ENCODE measurements at places on chromosomes 4 and X. TPM values are rescaled to one million over a fixed set of nuclear protein-coding genes. Genes with fewer than 3 reads are reported as not detected.

GRCh38 chr4:142043509-142043908 is 407.1 kb downstream of the IL15 start:
- no peak for DNase-seq

TCEAL3 gene
- total RNA-seq, result 34.2 TPM

CSAG3 gene
- not detected for total RNA-seq

- no peak for DNase-seq
Observed at GRCh38 chr4:14994242-14994641, 8.0 kb upstream of the CPEB2 start.

DNA sequence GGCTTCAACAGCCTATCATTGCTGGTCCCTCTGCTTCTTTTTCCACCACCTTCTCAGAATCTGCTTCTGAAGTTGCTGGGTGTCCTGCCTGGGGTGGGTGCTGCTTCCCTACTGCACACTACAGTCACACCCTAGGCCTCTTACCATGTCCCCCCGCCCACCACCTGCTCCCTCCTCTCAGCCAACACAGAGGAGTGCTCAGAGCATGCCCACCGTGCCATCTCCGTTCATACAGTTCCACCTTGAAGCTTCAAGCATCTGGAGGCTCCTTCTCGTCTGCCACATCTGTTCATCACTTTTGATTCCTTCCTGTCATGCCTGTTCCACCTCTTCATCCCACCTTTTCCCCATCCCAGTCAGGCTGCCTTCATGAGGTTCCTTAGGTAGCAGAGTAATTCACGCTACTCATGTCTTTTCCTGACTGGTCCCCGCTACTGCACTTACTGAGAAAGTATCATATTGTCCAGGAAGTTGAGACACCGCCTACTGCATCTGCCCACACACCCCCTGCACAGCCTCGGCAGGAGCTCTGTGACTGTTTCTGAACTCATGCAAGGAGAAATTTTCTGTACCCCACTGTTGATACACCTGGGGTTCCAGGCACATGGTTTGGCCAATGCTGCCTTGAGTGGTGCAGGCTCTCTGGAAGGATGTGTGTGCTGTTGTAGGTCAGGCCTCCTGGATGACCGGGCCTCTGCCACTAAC is 39.5 kb downstream of the HADH start:
- DNase-seq, result no peak

- DNase-seq, result no peak
Observed at GRCh38 chrX:7205037-7205577, 57.2 kb upstream of the PUDP start.

MTM1 gene
- 15.6 TPM for total RNA-seq

DNA sequence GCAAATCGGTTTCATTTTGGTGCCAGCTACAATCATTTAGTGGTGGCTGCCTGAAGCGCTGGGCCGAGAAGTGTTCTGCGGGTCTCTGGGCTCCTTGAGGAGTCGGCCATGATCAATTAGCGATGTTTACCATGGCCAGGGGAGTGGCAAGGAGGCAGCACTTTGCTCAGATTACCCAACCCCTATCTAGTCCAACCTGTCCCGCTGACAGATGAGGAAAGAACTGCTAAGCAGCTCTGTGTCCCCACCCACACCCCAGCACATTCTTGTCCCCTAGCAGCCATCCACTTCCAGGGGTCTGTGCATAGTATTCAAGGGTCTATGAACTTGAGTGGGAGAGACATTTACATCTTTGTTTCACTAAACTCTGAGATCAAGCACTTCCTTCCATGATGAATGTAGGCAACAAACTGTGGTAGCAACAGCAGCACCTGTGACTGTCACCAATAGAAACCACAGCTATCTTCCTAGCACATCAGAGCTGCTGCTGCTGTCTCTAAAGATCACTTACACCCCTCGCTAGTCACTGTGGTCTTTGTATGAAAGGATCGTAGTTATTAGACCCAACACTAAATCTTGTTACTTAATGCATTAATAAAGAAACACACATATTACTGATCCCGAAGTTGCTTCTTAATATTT is 331.6 kb downstream of the BCOR start:
- no peak for DNase-seq

DNA sequence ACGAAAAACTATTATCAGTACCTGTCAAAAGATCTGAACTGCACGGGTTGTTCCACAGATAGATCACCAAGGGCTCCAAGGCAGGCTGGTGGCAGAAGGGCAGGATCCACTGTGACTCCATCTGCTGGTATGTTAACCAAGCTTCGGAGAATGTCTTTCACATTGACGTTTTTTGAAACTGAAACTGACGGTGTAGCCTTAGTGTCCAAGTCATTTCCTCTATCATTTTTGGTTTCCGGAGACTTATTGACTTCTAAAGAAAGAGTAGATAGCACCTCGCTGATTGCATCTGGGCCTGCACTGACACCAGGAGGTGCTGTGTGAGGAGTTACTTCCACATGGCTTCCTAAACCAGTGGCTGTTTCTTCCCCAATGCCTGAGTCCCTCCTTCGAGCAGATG is 186.9 kb downstream of the LRBA start:
- DNase-seq, result no peak

- DNase-seq, result no peak
Observed at GRCh38 chr4:62627141-62627540, 1427.0 kb downstream of the ADGRL3 start.

DNA sequence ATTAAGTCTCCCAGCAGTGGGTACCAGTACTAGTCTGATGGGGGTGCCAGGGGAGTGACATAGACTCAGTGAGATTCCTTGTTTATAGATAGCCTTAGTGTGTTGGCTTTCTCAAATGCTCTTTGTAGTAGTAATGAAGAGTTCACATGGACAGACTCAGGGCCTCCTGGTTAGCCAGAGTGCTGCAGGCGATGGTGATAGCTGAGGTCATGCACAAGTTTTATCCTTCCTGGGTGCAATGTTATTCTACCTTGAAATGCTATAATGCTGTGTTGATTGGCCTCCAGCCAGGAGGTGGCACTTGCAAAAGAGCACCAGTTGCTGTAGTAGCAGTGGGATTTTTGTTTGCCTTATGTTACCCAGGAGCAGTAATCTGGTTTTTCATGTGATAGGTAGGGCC is 35.5 kb upstream of the ADH4 start:
- no peak for DNase-seq

MEPE gene
- total RNA-seq, result not detected

- DNase-seq, result peak; percentile 82
Observed at GRCh38 chrX:134460005-134460861, at the start of gene HPRT1. HPRT1 (plus strand) TSS chrX:134460165; CDS start chrX:134460312, 147 bp downstream.

GRCh38 chr4:78975865-78976264 is 36.6 kb upstream of the PAQR3 start:
- DNase-seq, result no peak

- DNase-seq, result peak; percentile 27
Observed at GRCh38 chr4:155745984-155746383, 12.8 kb upstream of the GUCY1B1 start.
